ENCODE measurements at places on chromosomes 4 and X. TPM values are rescaled to one million over a fixed set of nuclear protein-coding genes. Genes with fewer than 3 reads are reported as not detected.

DNA sequence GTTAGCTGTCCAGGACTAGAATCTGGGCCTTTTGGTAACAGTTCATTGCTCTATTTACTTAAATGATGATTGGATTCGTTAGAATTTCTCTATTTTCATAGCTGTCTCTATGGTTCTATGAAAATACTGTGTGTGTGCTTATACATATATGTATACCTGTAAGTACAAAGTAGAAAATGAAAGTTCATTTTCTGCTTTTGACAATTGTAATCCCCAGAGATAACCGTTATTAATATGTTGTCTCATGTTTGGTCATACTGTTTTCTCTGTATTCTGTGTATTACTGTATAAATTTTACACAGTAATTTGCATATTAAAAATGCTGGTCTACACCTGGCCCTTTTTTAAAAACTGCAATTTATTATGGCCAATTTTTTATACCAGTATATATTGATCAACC, 55.4 kb downstream of the CLCN3 start:
- peaks cover 3% of the 10 kb centered on the region for H3K4me1 ChIP-seq
- peaks cover 2% of the 10 kb centered on the region for H3K36me3 ChIP-seq
- DNase-seq = no peak
- H3K4me3 ChIP-seq = no peak overlapping the region
- H3K27ac ChIP-seq = no peak overlapping the region
- H3K27me3 ChIP-seq = no peaks in the 10 kb centered on the region

DNA sequence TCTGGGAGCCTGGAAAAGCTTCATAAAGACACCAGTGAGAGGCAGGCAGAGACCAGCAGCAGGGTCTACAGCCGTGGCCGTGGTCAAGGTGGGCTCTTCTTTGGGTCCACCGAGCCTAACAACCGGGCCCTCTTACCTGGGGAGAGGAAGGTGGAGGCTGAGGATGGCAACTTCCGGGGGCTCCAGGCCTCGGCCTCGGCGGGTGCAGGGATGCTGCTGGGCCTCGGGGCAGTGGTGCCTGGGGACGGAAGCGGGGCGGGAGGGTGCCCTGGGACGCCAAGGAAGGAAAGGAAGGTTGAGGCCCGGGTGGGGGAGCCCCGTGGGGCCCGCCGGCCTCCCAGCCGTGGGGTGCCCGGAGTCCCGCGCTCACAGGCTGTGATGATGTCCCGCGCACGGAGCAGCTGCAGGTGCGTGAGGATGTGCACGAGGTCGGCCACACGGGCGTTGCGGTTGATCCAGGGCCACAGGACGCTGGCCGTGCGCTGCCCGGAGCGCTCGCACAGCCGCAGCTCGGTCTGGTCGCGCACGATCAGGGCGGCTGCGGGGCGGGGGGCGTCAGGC, 561 bp downstream of the IRAK1 start:
- peaks cover 19% of the 10 kb centered on the region for H3K4me1 ChIP-seq
- DNase-seq = no peak
- no peaks in the 10 kb centered on the region for H3K27me3 ChIP-seq
- H3K36me3 ChIP-seq = peaks cover 2% of the 10 kb centered on the region
- H3K4me3 ChIP-seq = peak overlapping the region; percentile 74

GRCh38 chrX:84187533-84188319, at the start of gene RPS6KA6:
TSS of gene RPS6KA6 (minus strand) at chrX:84188199. CDS start at chrX:84187899, 300 bp downstream.
- H3K27me3 ChIP-seq = no peaks in the 10 kb centered on the region
- peak within 1 kb of the TSS; percentile 83 for H3K4me3 ChIP-seq
- no peak within 1 kb of the TSS for H3K27ac ChIP-seq
- peak; percentile 91 for DNase-seq
- peaks cover 4% of the 10 kb centered on the region for H3K4me1 ChIP-seq

- H3K4me3 ChIP-seq = no peak overlapping the region
- no peak overlapping the region for H3K27ac ChIP-seq
These were observed 50.2 kb downstream of the ITIH6 start for GRCh38 chrX:54747733-54748393.

- DNase-seq = no peak
- no peak overlapping the region for H3K4me3 ChIP-seq
These were observed 50.6 kb upstream of the ACSL4 start for GRCh38 chrX:109783701-109784079.

GRCh38 chr4:82394896-82395295, 21.1 kb upstream of the HNRNPD start:
- H3K27me3 ChIP-seq = no peaks in the 10 kb centered on the region
- no peak for DNase-seq
- no peak overlapping the region for H3K4me3 ChIP-seq
- no peaks in the 10 kb centered on the region for H3K4me1 ChIP-seq

DNA sequence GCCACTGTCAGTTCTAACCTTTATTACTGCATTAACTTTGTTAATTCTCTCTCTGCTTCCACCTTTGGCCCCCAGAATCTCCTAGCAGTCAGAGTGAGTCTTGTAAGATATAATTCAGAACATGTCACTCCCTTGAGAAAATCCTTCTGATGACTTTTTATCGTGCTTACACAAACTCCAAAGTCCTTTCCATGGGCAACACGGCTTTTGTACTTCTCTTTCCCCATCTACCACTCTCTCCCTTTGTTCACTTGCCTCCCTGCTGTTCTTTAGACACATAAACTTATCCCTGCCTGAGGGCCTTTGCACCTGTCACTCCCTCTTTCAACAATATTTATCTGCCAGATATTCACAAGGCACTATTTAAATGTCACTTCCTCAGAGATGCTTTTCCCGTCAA, 64.8 kb downstream of the MAOB start:
- H3K4me1 ChIP-seq = peaks cover 4% of the 10 kb centered on the region
- H3K4me3 ChIP-seq = no peak overlapping the region
- DNase-seq = no peak
- no peak overlapping the region for H3K27ac ChIP-seq

DNA sequence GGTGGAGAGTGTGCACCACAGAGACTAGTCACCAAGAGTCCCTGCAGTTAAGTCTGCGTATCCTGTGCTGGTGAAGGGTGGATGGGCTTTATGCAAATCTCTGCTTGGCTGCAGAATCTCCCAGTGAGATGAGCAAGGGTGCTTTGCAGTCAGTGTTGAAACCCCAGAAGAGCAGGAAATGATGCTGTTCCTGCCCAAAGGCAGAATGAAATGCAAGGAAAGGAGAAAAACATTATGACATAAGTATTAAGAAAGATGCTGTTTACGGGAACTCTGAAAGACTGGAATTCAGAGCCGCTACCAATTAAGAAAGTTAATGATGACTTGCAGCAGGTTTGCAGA, 25.4 kb upstream of the ACSL1 start:
- DNase-seq = no peak
- no peaks in the 10 kb centered on the region for H3K36me3 ChIP-seq
- no peak overlapping the region for H3K27ac ChIP-seq
- peaks cover 3% of the 10 kb centered on the region for H3K4me1 ChIP-seq
- no peaks in the 10 kb centered on the region for H3K27me3 ChIP-seq

- no peaks in the 10 kb centered on the region for H3K4me1 ChIP-seq
- no peak overlapping the region for H3K4me3 ChIP-seq
- no peak overlapping the region for H3K27ac ChIP-seq
- DNase-seq = no peak
- no peaks in the 10 kb centered on the region for H3K27me3 ChIP-seq
- H3K36me3 ChIP-seq = peaks cover 13% of the 10 kb centered on the region
These were observed 95.7 kb downstream of the ANTXR2 start for GRCh38 chr4:79977131-79977840.

GRCh38 chr4:79227860-79228259, 98.0 kb downstream of the NAA11 start:
- no peaks in the 10 kb centered on the region for H3K36me3 ChIP-seq
- no peak overlapping the region for H3K27ac ChIP-seq
- DNase-seq = no peak

Gene EDA2R
- 4.2 TPM for total RNA-seq

Gene IL2
- not detected for total RNA-seq

Gene MAGEA12
- total RNA-seq = not detected

Gene PRDX4
- 414 TPM for total RNA-seq

Gene P2RY10
- not detected for total RNA-seq

Gene MAGEA2
- total RNA-seq = not detected
